ENCODE measurements at places on chromosomes 6 and 20. TPM values are rescaled to one million over a fixed set of nuclear protein-coding genes. Genes with fewer than 3 reads are reported as not detected.

HLA-DQB2 gene
- not detected for total RNA-seq

CLDN20 gene
- total RNA-seq, result not detected

ZNF334 gene
- total RNA-seq, result 0.24 TPM

SMLR1 gene
- total RNA-seq, result 0.07 TPM

RIMS1 gene
- total RNA-seq, result not detected

PLA2G7 gene
- not detected for total RNA-seq

RPL10A gene
- total RNA-seq, result 1,856 TPM

PAQR8 gene
- 7.1 TPM for total RNA-seq

GRCh38 chr6:75997696-75998095 is 74.8 kb downstream of the IMPG1 start:
- no peak for DNase-seq

GRCh38 chr6:85404564-85405174 is 45.2 kb upstream of the NT5E start:
- DNase-seq, result no peak

GRCh38 chr6:37491171-37491829 is 8.4 kb downstream of the CCDC167 start:
- DNase-seq, result no peak

DNA sequence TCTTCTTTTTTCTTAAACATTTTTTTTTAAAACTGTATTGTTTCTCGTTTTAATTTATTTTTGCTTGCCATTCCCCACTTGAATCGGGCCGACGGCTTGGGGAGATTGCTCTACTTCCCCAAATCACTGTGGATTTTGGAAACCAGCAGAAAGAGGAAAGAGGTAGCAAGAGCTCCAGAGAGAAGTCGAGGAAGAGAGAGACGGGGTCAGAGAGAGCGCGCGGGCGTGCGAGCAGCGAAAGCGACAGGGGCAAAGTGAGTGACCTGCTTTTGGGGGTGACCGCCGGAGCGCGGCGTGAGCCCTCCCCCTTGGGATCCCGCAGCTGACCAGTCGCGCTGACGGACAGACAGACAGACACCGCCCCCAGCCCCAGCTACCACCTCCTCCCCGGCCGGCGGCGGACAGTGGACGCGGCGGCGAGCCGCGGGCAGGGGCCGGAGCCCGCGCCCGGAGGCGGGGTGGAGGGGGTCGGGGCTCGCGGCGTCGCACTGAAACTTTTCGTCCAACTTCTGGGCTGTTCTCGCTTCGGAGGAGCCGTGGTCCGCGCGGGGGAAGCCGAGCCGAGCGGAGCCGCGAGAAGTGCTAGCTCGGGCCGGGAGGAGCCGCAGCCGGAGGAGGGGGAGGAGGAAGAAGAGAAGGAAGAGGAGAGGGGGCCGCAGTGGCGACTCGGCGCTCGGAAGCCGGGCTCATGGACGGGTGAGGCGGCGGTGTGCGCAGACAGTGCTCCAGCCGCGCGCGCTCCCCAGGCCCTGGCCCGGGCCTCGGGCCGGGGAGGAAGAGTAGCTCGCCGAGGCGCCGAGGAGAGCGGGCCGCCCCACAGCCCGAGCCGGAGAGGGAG is 580 bp downstream of the VEGFA start:
- DNase-seq, result peak; percentile 87

DNA sequence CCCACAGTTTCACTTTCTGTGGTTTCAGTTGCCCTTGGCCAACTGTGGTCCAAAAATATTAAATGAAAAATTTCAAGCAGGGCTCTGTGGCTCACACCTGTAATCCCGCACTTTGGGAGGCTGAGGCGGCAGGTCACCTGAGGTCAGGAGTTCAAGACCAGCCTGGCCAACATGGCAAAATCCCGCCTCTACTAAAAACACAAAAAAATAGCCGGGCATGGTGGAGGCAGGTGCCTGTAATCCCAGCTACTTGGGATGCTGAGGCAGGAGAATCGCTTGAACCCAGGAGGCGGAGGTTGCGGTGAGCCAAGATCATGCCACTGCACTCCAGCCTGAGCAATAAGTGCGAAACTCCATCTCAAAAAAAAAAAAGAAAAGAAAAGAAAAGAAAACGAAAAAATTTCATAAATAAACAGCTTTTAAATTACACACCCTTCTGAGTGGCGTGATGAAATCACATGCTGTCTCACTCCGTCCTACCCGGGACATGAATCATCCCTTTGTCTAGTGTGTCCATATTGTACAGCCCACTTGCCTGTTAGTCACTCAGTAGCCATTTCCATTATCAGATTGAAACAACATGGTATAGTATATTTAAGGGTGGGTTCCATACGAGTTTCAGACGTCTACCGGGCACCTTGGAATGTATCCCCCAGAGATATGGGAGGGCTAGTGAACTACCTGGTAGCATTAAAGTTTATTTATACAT is 11.7 kb downstream of the PTPRK start:
- no peak for DNase-seq

GRCh38 chr6:26382121-26382520 is 787 bp upstream of the BTN2A2 start:
- no peak for DNase-seq

DNA sequence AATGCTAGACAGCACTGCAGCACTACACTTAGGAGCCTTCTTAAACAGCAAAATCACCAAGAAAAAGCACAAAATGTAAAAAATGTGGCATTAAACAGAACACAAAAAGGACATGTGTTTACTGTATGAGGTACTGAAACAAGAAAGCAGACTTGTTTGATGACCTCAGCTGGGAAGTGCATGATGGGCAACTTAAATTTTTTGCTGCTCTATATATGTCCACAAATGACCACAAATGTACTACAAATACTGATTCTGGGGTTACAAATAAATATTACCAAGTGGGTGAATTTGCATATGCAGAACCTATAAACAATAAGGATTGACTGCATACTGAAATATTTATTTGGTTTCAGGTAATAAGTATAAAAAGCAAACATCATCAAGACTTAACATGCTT is 13.1 kb downstream of the RAB23 start:
- no peak for DNase-seq

- no peak for DNase-seq
These were observed 40.1 kb downstream of the HECA start for GRCh38 chr6:139174961-139175360.
